ENCODE measurements at places on chromosomes 4 and X.

- H3K27ac ChIP-seq, result no peak overlapping the region
- no peak overlapping the region for H3K4me3 ChIP-seq
- no peaks in the 10 kb centered on the region for H3K36me3 ChIP-seq
- no peaks in the 10 kb centered on the region for H3K4me1 ChIP-seq
- H3K27me3 ChIP-seq, result peaks cover 11% of the 10 kb centered on the region
- DNase-seq, result no peak
Measured at GRCh38 chr4:82785611-82786400, 12.8 kb downstream of the SCD5 start.

- no peak for DNase-seq
- H3K36me3 ChIP-seq, result no peaks in the 10 kb centered on the region
- no peaks in the 10 kb centered on the region for H3K27me3 ChIP-seq
- H3K4me1 ChIP-seq, result peaks cover 3% of the 10 kb centered on the region
- H3K27ac ChIP-seq, result no peak overlapping the region
Measured at GRCh38 chr4:146338512-146338911, 124.2 kb downstream of the REELD1 start.

GRCh38 chr4:44157611-44158277, 290.9 kb downstream of the KCTD8 start:
- no peak overlapping the region for H3K27ac ChIP-seq
- no peaks in the 10 kb centered on the region for H3K36me3 ChIP-seq
- no peak for DNase-seq
- H3K4me1 ChIP-seq, result no peaks in the 10 kb centered on the region

- no peak overlapping the region for H3K27ac ChIP-seq
- no peak for DNase-seq
- no peaks in the 10 kb centered on the region for H3K36me3 ChIP-seq
- no peaks in the 10 kb centered on the region for H3K27me3 ChIP-seq
Measured at GRCh38 chr4:166527500-166527899, 654.5 kb downstream of the TLL1 start.

DNA sequence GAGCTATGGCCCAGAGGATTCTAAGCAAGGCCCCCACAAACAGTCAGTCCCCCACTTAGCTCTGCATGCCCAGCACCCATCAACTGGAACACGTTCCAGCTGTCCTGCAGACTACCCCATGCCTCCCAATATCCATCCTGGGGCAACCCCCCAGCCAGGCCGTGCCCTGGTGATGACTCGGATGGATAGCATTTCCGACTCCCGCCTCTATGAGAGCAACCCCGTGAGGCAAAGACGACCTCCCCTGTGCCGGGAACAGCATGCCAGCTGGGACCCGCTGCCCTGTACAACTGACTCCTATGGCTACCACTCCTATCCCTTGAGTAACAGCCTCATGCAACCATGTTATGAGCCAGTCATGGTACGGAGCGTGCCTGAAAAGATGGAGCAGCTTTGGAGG, 32.0 kb downstream of the LAS1L start:
- H3K4me3 ChIP-seq, result no peak overlapping the region
- H3K27me3 ChIP-seq, result no peaks in the 10 kb centered on the region
- no peak overlapping the region for H3K27ac ChIP-seq
- no peak for DNase-seq
- peaks cover 4% of the 10 kb centered on the region for H3K36me3 ChIP-seq
- no peaks in the 10 kb centered on the region for H3K4me1 ChIP-seq

GRCh38 chrX:153669901-153670731, 3.5 kb downstream of the PNCK start:
- no peaks in the 10 kb centered on the region for H3K36me3 ChIP-seq
- DNase-seq, result no peak
- H3K27ac ChIP-seq, result no peak overlapping the region
- peaks cover 6% of the 10 kb centered on the region for H3K4me1 ChIP-seq
- peaks cover 31% of the 10 kb centered on the region for H3K27me3 ChIP-seq

GRCh38 chr4:98828801-98829200, 100.1 kb downstream of the EIF4E start:
- H3K27me3 ChIP-seq, result peaks cover 9% of the 10 kb centered on the region
- H3K4me1 ChIP-seq, result peaks cover 7% of the 10 kb centered on the region
- H3K4me3 ChIP-seq, result no peak overlapping the region
- no peaks in the 10 kb centered on the region for H3K36me3 ChIP-seq
- peak; percentile 29 for DNase-seq

GRCh38 chr4:182233310-182234090, 9.7 kb upstream of the TENM3 start:
- H3K4me1 ChIP-seq, result no peaks in the 10 kb centered on the region
- H3K36me3 ChIP-seq, result no peaks in the 10 kb centered on the region
- H3K27ac ChIP-seq, result no peak overlapping the region
- H3K27me3 ChIP-seq, result no peaks in the 10 kb centered on the region
- H3K4me3 ChIP-seq, result no peak overlapping the region

- no peaks in the 10 kb centered on the region for H3K36me3 ChIP-seq
- H3K4me3 ChIP-seq, result no peak overlapping the region
- peak; percentile 20 for DNase-seq
- no peaks in the 10 kb centered on the region for H3K27me3 ChIP-seq
- no peaks in the 10 kb centered on the region for H3K4me1 ChIP-seq
- H3K27ac ChIP-seq, result no peak overlapping the region
Measured at GRCh38 chr4:2068566-2068965, 9.4 kb downstream of the NAT8L start.

DNA sequence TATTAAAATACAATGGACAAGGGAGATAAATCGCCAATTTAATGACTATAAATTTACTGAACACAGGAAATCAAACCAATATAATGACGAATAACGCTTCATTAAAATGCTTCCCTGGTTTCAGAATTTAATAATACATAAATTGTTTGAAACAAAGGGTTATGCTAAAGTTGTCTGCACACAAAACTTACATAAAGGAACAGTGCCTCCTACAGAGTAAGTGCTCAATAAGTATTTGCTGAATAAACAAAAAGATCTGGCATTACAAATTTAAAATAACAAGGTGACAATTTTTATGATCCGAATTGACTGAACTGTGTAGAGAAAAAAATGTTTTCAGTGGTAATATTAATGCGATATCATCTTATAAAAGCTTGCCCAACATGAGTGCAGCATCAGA, 69.6 kb downstream of the NOCT start:
- H3K4me3 ChIP-seq, result peak overlapping the region; percentile 83
- peaks cover 11% of the 10 kb centered on the region for H3K27me3 ChIP-seq
- peaks cover 18% of the 10 kb centered on the region for H3K4me1 ChIP-seq

- H3K4me1 ChIP-seq, result peaks cover 1% of the 10 kb centered on the region
- H3K27ac ChIP-seq, result no peak overlapping the region
- H3K36me3 ChIP-seq, result no peaks in the 10 kb centered on the region
- no peak for DNase-seq
- no peak overlapping the region for H3K4me3 ChIP-seq
Measured at GRCh38 chr4:100581337-100581736, 63.5 kb upstream of the EMCN start.

- H3K4me1 ChIP-seq, result peaks cover 20% of the 10 kb centered on the region
- H3K36me3 ChIP-seq, result peaks cover 5% of the 10 kb centered on the region
- no peak for DNase-seq
- no peak overlapping the region for H3K27ac ChIP-seq
- H3K4me3 ChIP-seq, result no peak overlapping the region
- H3K27me3 ChIP-seq, result peaks cover under 1% of the 10 kb centered on the region
Measured at GRCh38 chr4:87557348-87557747, 28.2 kb upstream of the SPARCL1 start.

GRCh38 chr4:1616557-1616930, 67.6 kb downstream of the FAM53A start:
- no peak overlapping the region for H3K27ac ChIP-seq
- H3K4me3 ChIP-seq, result no peak overlapping the region
- DNase-seq, result no peak
- no peaks in the 10 kb centered on the region for H3K27me3 ChIP-seq

- no peaks in the 10 kb centered on the region for H3K4me1 ChIP-seq
- H3K36me3 ChIP-seq, result no peaks in the 10 kb centered on the region
- DNase-seq, result no peak
- H3K27ac ChIP-seq, result no peak overlapping the region
- no peak overlapping the region for H3K4me3 ChIP-seq
- H3K27me3 ChIP-seq, result no peaks in the 10 kb centered on the region
Measured at GRCh38 chr4:173958445-173958844, 325.0 kb downstream of the FBXO8 start.

DNA sequence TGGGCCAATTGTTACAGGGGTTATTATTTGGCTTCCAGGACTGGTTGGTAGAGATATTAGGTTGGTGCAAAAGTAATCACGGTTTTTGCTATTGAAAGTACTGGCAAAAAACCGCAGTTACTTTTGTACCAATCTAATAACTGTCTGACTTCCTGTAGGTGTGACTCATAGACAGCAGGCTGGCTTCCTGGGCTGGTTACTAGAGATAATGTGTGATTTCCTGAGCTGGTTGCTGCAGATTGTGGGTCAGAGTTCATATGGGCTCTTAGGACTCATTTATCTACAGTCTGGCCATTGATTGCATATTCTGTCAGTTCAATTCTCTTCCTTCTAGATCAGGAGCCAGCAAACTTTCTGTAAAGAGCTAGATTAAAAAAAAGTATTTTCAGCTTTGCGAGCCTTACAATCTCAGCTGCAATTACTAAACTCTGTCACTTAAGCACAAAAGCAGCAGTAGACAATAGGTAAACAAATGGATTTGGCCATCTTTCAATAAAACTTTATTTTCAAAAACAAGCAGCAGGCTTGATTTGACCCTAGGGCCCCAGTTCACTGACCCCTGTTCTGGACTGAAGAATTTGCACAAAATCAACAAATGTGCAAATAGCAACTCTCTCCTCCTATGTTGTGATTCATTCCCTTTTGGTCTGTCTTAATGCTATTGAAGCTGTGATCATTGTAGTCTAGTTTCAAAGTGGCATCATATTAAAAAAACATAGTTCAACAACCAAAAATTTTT, 50.8 kb upstream of the BOD1L1 start:
- H3K27ac ChIP-seq, result no peak overlapping the region
- no peaks in the 10 kb centered on the region for H3K4me1 ChIP-seq
- H3K27me3 ChIP-seq, result peaks cover 4% of the 10 kb centered on the region
- H3K36me3 ChIP-seq, result no peaks in the 10 kb centered on the region

GRCh38 chrX:23745786-23746185, 2.7 kb upstream of the ACOT9 start:
- peaks cover 16% of the 10 kb centered on the region for H3K4me1 ChIP-seq
- no peaks in the 10 kb centered on the region for H3K36me3 ChIP-seq
- H3K27me3 ChIP-seq, result no peaks in the 10 kb centered on the region
- no peak for DNase-seq
- peak overlapping the region; percentile 83 for H3K27ac ChIP-seq

GRCh38 chr4:40363945-40364344, 28.8 kb downstream of the CHRNA9 start:
- H3K27me3 ChIP-seq, result peaks cover 5% of the 10 kb centered on the region
- H3K4me1 ChIP-seq, result peaks cover 1% of the 10 kb centered on the region
- no peak overlapping the region for H3K4me3 ChIP-seq
- DNase-seq, result no peak
- H3K27ac ChIP-seq, result no peak overlapping the region
- no peaks in the 10 kb centered on the region for H3K36me3 ChIP-seq

- peaks cover 34% of the 10 kb centered on the region for H3K36me3 ChIP-seq
- H3K4me3 ChIP-seq, result no peak overlapping the region
- H3K4me1 ChIP-seq, result peaks cover 1% of the 10 kb centered on the region
Measured at GRCh38 chr4:102298716-102299115, 46.6 kb downstream of the SLC39A8 start.

DNA sequence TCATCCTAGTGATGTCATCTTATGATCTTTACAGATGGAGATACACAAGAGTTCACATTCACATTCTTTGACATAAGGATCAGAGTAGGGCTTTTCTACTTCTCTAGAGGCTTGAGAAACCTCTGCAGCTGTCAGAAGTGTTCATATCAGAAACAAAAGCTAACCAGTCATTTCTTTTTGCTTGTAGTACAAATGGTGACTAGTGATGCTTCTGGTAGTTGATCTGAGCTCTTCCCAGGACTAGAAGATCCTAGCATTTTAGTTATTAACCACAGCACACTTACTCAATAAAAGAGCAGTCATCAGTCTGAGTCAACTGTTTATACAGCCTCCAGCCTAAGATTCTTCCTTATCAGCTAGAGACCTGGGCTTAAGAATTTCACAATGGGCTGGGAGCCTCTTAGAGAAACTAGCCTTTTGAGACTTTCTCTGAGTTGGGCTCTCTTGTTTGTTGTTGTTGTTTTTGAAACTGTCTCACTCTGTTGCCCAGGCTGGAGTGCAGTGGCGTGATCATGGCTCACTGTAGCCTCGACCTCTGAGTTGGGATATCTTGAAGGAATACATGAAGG, 84.1 kb downstream of the TMEM164 start:
- no peak for DNase-seq
- H3K4me1 ChIP-seq, result peaks cover 14% of the 10 kb centered on the region
- no peak overlapping the region for H3K27ac ChIP-seq
- H3K4me3 ChIP-seq, result no peak overlapping the region
- H3K36me3 ChIP-seq, result no peaks in the 10 kb centered on the region

DNA sequence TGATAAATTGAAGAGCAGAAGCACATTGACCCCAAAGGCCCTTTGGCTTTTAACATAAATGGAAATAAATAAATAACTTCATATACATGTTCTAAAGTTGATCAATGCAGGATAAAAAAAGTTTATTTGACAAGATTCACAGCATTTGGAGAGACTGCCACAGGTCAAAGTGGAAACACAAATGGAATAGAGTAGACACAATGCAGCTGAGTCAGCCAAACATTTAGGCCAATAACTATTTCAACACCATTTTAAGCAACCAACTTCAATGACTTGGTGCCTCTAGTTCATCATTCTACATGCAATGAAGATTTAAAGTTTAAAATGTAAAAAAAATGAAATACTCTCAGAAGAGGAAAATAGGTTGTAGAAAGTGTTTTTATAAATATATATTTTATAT, 365.2 kb downstream of the FAT4 start:
- H3K27ac ChIP-seq, result no peak overlapping the region
- H3K36me3 ChIP-seq, result no peaks in the 10 kb centered on the region
- no peaks in the 10 kb centered on the region for H3K27me3 ChIP-seq
- H3K4me1 ChIP-seq, result no peaks in the 10 kb centered on the region

DNA sequence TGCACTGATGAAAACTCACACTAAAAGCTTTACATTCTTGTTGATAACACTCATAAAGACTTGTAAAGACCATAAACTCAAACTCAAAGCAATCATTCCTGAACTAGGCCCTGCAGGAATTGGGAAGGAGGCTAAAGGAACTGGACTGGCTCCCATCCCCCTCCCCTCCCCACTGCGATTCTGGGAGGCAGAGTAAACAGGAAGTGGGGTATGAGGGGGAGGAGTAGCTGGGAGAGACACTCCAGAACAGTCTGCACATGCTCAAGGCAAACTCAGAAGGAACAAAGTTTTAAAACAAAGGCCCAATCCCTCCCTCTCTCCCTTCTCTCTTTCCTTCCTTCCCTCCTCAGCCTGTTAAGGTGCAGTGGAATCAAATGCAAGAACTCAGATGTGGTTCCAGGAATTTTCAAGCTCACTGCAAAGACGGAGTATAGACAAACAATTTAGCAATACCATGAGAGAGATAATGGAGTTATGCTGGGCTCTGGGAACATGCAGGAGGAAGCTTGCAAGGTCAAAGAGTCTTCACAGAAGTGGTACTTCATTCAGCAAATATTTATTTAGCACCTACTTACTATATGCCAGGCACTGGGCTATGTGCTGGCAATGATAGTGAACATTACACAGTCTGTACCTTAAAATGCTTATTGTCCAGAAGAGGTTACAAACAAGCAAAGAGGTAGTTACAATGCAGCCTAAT, 15.9 kb downstream of the MID1IP1 start:
- DNase-seq, result no peak
- peaks cover 6% of the 10 kb centered on the region for H3K4me1 ChIP-seq
- H3K27ac ChIP-seq, result no peak overlapping the region
- no peaks in the 10 kb centered on the region for H3K27me3 ChIP-seq
- H3K36me3 ChIP-seq, result peaks cover 2% of the 10 kb centered on the region
- no peak overlapping the region for H3K4me3 ChIP-seq

Measured in activated naive CD8-positive, alpha-beta T cell treated with anti-CD3 and anti-CD28 coated beads, Interleukin-2, amount 10 ng/mL, durations not matched to agents 7 days and 5 days (primary cell).